ENCODE measurements at places on chromosomes 3 and 15.

GRCh38 chr15:33150971-33151370, 43.5 kb downstream of the FMN1 start:
- no peak for DNase-seq

- DNase-seq: no peak
Measured at GRCh38 chr3:150221904-150222523, 186.1 kb upstream of the TSC22D2 start.

- no peak for DNase-seq
Measured at GRCh38 chr3:136932978-136933772, 24.6 kb upstream of the IL20RB start.

DNA sequence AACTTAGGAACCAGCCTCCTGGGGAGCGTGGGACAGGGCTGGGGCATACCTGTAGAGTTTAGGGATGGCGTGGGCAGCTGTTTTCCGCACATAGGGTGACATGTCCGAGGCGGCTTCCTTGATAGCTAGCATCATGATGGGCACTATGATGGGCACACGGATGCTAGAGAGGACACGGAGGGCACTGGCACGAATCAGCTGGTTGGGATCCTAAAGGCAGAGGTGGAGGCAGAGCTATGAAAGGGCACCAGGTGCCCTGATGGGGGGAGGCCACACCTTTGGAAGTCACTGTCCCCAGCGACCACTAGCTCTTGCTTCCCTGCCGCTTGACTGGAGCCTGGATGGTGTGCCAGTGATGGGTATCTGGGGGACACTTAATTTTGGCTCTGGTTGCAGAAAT, 28.3 kb downstream of the AP3B2 start:
- no peak for DNase-seq

DNA sequence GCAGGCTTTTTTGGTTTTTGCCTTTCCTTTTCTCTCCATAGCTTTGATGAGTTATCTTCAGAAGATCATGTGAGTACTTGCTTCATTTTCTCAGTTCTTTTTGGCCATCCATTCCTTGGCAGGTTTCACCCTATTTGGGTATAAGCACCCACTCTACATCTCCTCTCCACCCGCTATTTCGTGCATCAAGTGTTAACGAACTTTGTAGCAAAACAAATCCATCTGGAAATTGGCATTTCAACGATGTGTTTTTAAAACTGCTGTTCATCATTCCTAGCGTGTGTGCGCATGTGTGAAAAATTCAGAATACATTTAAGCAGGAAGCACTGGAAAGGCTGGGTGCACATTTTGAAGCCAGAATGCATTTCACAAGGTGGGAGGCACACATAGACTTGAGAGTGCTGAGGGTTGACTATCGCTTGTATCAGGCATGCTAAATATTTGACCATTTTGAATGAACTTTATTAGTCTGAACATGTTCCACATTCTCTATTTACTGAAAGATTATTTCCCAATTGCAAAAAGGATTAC, 89.7 kb upstream of the FHIT start:
- DNase-seq: no peak

- DNase-seq: no peak
Measured at GRCh38 chr3:84165328-84165727, 793.5 kb upstream of the CADM2 start.

- no peak for DNase-seq
Measured at GRCh38 chr15:65595960-65596359, 15.0 kb downstream of the INTS14 start.

DNA sequence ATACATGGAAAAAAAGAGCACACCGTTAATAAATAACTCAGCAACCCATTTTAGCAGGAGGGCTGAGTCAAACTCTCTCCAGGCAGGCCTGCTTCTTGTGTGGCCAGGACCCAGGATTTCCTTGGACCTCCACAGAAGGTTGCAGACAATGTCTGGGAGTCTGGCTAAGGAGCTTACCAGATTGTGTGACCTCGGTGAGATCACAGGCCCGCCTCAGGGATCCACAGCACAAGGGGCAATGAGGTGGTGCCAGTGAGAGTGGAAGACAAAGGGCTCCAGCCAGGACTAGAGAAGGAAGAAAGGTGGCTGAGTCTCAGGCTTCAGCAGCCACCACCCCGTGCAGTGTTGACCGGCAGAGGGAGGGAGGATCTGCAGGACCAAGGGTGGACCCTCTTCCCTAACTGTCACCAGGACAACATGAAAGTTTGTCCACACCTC, 32.2 kb upstream of the SEC22A start:
- DNase-seq: no peak

- no peak for DNase-seq
Measured at GRCh38 chr3:27342267-27342666, 26.9 kb downstream of the NEK10 start.

DNA sequence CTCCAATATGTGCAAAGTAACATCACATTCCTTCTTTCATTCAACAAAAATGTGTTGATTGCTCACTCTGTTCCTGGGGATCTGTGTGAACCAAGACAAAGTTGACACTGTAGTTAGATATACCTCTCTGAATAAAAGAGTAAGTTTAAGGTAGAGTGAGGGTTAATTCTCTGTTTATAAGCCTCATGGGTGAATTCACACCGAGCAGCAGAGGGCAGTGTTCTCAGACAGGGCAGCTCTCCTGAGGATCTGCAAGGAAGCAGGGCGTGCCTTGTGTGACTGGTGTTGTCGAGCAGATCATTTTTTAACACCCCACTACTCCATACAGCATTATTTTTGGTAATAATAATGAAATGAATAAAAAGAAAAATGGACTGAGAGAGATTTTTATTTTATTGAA, 34.4 kb downstream of the PAQR9 start:
- no peak for DNase-seq

DNA sequence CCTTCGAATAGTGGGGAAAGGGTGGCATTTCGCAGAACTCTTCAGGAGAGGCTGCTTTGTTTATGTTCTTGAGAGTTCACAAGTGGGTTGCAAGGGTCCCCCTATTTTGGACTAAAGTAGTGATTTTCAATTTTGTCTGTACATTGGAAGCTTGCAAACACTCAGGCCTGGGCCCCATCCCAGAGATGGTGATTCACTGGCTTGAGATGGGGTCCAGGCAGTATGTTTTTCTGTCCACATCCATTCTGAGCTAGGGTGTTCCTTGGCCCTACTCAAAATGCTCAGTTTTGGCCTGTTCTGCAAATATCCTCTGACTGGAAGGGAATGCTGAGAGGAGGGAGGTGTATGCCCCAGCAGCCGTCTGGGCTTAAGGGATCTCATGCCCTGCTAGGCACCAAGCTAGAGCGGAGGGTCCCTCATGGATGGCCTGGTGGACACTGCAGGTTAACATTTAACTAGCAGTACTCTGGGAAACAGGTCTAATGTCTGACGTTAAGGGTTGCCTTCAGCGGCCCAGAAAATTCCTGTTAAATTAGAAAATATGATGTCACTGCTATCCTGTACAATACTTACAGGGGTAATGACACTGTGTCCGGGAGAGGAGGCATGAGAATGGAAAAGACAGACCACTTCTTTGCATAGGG, 181.4 kb downstream of the OPA1 start:
- no peak for DNase-seq

DNA sequence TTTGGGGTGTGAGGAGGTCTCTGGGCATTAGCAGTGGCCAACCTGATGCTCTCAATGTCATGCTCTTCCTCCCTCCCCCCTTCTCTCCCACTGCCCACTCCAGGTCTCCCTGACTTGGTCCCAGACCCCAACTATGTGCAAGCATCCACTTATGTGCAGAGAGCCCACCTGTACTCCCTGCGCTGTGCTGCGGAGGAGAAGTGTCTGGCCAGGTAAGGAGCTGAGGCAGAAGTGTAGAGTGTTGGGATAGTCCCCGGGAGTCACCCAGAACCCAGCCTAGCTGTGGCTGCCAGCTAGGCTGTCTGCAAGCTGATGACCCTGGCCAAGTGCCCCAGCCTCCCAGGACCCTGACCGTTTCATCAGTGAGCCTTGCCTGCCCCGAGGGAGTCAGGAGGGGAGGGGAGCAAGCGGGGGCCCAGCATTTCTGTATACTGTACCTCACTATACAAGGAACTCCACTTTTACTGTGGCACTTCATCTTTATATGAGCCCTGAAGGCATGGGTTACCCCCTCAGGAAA, 16.5 kb downstream of the LOXL1 start:
- no peak for DNase-seq

GRCh38 chr3:165466856-165467255, 270.7 kb upstream of the SLITRK3 start:
- DNase-seq: no peak

All from thyroid gland (tissue), 4 donors.